ENCODE measurements at places on chromosomes 13 and 19.

GRCh38 chr13:28697441-28697840 is 21.3 kb downstream of the SLC46A3 start:
- DNase-seq: no peak

DNA sequence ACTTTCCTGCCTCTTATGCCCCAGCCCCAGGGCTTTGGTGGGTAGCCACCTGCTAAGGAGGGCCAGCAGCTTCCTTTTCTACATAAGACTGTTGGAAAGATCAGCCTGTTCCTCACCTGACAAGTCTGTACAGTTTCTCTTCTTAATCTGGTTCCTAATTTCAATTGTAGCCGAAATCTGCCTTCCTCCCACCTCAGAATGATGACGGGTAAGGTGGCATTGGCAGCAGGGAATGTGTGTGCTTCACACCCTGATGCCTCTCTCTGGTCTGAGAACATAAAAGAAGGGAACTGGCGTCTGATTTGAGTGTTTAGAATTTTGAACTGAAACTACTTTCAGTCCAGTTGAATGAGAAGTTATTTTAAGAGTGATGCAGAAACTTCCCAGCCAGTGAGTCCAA is 16.0 kb downstream of the MAU2 start:
- no peak for DNase-seq

GRCh38 chr19:40571831-40572495 is 4.7 kb upstream of the SHKBP1 start:
- no peak for DNase-seq

DNA sequence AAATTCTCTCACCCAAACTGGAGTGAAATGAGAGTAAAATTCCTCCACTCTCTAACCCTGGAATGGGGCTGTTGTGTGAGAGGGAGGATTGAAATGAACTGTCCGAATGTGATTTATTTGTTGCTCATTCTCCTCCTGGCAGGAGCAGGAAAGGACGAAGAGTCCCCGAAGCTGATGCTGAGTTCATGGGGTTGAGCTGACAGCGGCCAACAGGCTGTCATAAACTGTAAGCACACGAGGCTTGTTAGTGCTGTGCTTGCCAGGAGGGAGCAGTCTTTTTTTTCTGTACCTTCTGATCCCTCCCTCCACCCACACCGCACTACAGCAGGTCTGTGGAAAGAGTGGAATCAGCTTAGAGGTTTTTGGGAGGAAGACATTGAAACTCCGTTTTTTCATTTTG is 33.1 kb upstream of the ZNF331 start:
- no peak for DNase-seq

- DNase-seq: no peak
Measured at GRCh38 chr13:74229242-74229641, 95.0 kb upstream of the KLF12 start.

- DNase-seq: no peak
Measured at GRCh38 chr13:90276216-90276615, 1071.3 kb upstream of the MIR17HG start.

DNA sequence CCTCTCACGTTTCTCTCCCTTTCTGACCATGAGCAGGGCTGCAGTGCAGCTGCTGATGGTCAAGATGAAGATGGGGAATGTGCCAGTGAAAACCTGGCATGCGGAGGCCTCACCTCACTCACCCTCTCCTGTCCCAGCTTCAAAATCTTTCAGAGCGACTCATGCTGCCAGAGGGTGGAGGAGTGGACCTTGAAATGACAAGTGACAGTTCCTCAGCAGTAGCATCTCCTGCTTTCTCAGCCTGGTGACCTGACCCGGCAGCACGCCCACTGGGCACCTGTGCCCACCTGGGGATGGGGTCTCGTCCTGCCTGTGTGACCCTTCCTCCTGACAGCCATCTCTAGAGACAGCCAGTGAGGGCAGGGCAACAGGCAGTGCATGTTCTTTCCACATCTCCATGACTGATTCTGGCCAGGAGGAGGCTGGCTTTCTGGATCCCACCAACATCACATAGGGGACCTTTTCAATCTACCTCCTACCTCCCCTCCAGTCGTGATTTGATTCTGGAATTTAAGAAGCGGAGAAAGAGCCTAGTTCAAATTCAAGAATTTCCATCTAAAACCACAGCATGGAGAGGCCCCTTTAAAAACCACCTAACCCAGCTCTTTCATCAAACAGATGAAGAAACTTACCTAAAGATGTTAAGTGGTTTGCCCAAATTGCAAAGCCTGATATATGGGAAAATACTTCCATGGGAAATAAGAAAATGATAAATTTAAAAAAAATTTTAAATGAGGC is 45.8 kb downstream of the RFX2 start:
- DNase-seq: no peak

DNA sequence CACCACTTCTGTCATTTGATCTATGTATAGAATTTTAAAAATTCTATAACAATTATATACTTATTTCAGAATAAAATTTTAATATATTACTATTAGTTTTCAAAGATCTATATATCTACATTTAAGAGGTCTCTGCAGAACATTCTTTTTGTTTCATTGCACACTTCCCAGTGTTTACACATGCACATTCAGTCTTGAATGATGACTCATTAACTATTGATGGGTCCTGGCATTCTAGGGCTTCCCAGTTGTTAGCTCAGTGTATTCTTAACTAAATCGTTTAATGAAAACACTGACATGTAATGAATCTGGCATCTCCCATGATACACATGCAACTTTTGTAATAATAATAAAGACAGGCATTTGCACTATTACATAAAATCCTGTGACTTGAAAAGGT is 324.6 kb downstream of the KLF12 start:
- no peak for DNase-seq

All from neural crest cell (in vitro differentiated cells).